ENCODE measurements at places on chromosomes 13 and 19.

DNA sequence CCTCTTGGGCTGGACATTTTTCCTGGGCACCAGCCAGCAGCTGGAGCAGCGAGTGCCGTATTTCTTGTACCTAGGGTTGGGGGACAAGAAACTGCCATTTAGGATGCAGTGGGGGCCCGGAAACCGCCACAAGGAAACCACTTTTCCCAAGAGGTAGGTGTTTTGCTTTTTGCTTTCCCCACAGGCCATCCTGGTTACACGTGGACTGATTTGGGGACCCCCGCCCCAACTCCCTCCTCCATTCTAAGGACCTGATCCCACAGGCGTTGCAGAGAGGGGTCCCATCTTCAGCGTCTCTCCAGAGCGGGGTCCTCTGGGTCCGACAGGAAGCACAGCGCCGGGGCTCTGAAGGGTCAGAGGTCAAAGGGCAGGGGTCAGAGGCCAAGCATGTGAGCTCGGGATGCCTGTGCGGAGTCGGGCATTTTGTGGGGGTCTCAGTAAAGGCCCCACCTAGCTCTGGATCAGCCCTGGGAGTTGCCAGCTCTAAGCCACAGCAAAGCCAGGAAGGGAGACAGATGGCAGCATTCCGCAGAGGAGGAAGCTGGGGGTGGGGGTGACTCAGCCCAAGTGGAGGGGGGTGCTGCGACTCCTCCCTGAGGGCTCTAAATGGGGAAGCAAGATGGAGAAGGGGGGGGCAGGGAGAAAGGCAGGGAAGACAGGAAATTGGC lies 4.3 kb downstream of the ZGLP1 start:
- ATAC-seq = no peak

DNA sequence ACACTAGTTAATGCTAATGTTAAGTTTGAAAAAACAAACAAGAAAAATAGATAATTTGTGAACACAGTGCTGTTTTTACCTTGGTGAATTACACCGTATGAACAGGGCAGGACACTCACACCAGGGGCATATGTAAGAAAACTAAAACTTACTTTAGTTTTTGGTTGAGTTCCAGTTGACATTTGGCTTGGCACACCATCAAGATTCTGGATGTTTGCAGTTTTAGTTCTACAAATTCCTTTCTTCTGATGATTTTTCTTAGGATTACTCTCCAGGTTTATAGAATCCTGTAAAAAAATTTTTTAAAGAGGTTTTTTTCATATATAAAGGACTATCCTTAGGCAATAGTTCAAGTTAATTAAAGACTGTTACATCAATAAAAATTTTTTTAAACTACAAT lies 238.5 kb upstream of the STARD13 start:
- no peak for ATAC-seq

GRCh38 chr13:67803118-67803517 lies 573.0 kb upstream of the PCDH9 start:
- no peak for ATAC-seq

DNA sequence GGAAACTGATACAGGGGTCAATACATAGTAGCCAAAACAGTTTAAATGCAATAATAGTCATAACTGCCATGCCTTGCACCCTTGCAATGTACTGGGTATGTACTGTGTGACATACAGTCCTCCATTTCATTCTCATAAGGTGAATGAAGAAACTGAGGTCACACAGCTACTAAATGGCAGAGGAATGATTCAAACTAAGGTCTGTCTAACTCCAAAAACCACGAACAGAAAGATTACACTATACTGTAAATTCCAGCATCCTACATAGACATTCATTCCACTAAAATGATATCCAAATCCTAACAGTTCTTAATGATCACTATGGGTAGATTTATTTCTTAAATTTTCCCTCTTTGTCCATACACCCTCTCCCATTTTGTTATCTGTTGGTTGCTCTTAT lies 238.1 kb upstream of the SERP2 start:
- no peak for ATAC-seq

- peak; percentile 72 for ATAC-seq
Observed at GRCh38 chr19:56066152-56067023, 54.7 kb downstream of the ZNF787 start.

DNA sequence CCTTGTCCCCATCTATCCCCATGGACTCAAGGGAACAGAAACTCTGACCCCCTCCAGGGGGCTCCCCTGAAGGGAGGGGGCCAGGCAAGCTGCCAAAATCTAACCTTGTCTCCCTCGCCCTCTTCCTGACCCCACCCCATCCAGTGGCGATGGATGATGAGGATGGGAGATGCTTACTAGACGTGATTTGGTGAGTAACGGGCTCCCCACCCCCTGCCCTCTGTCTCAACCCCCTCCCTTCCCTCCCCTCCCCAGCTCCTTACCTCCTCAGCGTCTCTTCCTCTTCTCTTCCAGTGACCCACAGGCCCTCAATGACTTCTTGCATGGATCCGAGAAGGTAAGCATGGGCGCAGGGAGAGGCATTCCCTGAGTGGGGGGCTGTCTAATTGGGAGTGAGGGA lies 39.8 kb upstream of the EHD2 start:
- no peak for ATAC-seq

DNA sequence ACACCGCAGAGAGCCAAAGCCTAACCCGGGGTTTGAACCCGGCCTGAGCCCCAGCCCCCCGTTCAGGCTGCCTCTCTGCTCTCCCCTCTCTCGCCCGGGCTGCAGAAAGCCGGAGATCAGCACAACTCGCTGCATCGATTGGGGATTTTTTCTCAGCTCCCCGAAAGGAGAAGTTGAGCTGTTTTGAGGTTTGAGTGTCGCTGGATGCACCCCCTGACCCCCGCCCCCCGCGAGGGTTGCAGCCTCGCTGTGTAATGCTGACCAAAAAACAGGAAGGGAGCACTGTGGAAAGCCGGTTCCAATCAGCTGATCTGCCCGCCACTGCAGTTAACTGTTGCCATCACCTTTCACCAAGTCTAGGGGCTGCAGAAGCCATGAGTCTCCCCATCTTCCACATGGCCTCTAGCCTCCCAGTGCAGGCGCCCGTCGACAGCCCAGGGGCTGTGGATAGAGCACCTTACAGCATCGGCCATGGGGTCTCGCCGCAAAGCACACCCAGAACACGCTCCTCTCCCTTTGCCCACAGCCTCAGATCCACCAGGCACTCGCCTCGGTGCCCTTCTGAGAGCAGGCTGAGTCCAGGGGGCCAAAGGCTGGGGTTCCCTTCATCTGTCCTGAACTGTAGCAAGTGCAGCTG lies 34.5 kb downstream of the MYO9B start:
- no peak for ATAC-seq

- no peak for ATAC-seq
Observed at GRCh38 chr13:38763446-38764381, 76.8 kb downstream of the FREM2 start.

DNA sequence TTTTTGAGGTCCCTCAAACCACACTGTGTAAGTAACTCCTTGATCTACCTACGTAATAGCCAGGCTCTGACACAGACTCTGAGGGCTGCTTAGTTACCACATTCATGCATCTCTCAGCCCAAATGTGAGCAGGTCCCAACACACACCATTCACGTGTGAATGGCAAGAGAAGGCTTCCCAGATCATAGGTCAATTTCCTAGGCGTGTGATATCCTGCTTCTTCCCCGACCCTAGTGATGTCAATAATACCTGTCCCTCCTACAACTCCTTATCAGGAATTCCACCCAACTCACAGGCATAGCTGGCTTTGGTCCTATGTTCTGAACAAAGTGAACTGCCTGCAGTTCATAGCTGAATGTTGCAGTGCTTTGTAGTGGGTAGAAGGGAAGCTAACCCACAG lies 334.5 kb downstream of the RFC3 start:
- no peak for ATAC-seq

GRCh38 chr13:76350399-76350798 lies 535.8 kb downstream of the KCTD12 start:
- ATAC-seq = no peak

DNA sequence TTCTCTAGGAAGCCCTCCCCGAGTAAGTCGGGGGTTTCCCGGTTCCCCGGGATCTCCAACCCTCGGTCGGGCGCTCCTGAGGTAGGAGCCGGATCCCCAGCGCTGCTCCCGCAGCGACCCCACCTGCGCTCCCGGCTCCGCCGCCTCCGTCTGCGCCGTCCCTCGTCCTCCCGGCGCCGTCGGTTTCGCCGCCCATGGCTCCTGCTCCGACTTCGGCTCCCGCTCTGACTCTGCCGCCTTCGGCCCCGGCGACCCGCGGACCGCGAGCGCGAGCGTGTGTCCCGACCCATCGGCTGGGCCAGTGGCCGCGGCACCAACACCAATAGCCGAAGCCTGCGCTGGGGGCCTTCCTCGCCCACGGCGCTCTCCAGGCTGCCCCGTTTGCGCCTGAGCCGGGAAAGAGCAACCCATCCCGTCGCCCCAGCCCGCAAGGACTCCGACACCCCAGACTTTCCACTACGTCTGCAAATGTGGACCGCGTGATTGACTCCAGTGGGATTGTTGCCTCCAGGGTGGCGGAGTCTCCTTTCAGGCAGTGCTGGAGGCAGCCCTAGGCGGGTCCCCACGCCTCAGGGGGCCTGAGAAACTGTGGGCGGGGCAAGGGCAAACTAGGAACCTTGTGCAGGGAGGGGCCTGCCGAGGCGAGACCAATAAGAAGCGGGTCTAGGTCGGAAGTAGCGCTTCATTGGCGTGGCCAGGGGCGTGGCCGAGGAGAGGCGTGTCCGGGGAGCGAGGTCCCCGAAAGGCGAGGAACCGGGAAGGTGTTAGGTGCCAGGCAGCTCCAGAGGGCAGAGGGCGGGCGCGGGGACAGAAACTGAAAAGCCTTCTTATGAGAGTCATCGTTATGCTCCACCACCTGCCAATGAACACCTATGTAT lies at the start of gene CACTIN:
TSS of gene CACTIN (minus strand) at position 318 of the 878 bp plus-strand sequence. CDS start at position 290, 28 bp downstream.
- peak; percentile 99 for ATAC-seq

DNA sequence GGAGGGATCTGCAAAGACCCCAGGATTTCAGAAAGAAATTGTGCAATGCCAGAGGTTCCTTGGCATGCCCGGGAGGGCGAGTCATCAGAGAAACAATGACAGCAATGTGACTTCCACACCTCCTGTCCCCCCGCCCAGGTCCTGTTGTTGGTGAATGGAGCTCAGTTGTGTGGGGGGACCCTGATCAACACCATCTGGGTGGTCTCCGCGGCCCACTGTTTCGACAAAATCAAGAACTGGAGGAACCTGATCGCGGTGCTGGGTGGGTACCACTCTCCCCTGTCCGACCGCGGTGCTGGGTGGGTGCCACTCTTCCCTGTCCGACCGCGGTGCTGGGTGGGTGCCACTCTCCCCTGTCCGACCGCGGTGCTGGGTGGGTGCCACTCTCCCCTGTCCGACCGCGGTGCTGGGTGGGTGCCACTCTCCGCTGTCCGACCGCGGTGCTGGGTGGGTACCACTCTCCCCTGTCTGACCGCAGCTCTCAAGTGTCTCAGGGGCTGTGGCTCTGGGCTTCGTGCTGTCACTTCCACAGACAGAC lies 5.2 kb upstream of the F10 start:
- no peak for ATAC-seq

- no peak for ATAC-seq
Observed at GRCh38 chr13:40023595-40024203, 368.2 kb downstream of the COG6 start.

DNA sequence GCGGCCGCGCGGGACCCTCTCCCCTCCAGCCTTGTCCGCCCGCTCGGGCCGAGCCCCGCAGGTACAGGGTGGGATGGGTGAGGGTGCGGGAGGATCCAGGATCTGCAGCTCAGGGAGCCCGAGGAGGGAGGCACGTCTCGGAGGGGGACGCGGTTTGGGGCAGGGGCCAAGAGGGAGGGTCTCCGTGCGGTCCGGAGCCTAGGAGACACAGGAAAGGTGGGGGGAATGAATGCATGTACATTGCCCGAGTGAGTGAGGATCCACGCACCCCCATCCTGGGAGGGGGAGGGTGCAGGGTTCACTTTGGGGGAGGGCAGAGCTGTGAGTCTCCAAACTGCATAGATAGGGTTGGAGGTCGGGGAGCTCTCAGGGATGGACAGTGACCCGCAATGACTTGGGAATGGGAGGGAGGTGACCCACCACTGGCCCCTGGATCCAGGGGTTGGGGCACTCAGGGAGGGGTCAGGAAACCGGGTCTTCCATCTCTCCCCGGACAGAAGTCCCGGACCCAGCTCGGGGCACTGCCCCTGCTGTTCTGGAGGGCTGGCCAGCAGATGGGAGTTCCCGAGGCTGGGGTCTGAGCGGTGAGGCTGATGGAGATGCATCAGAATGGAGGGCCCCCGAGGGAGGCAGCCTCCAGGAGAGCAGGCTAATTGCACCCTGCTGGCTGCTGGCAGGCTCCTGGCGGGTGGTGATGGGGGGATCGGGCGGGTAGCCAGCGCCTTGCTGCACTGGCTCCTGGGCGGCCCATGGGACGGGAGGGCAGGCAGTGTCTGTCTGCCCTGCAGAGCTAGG lies 547 bp downstream of the KCNN1 start:
- ATAC-seq = no peak

GRCh38 chr19:16228637-16229321 lies 31.1 kb downstream of the AP1M1 start:
- no peak for ATAC-seq

DNA sequence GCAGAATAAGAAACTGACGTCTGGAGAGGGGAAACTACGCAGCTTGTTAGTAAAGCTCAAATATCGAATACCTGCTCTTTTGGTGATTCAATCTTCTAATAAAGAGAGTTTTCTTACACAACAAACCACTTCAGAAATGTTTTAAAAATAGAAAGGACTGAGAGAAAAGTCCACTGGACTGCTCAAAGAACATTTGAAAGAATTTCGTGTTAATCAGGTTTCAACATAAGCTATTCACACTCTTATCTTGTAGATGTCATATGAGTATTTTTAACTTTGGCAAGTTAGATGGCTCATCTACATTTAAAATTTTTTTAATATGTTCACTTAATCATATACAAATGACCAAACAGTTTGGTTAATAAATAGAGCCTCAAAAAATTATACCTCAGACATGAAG lies 95.6 kb upstream of the FAM216B start:
- no peak for ATAC-seq

DNA sequence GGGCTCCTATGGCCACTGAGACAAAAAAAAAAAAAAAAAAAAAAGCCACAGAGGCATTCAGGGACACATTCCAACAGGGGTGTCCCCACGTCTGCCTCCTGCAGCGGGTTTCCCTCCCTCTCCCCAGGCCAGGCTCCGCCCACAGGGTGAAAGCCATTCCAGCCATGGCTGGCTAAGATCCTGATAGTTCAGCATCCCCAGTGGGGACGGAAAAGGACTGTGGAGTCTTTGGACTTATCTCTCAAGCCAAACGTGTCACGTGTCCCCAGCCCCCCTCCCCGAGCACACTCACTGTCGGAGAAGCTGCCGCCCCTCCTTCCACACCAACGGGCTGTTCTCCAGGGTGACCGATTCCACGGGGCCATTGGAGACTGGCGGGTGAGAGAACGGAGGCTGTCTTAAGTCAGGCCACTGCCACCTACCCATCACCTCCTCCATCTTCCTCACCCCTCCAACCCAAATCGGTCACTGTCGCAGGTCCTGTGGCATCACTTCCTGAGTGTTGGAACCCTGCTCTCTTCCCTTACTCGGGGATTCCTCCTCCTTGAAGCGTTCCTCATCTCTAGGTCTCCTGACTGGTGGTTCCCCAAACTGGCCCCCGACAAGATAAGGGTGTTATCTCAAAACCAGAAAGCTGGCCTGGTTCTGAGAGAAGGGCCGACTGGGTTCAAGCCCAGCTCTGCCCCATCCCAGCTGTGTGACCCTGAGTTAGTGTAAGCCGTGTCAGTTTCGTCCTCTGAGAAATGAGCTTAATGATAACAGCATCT lies 9.1 kb upstream of the FKRP start:
- no peak for ATAC-seq
